Spinal cord (tissue), 10 donors: ENCODE measurements at places on chromosomes 11 and 22.
A peak's percentile ranks its signal among the peaks of the same experiment; 100 is the strongest.

- DNase-seq, result no peak
Observed at GRCh38 chr22:37647928-37648327, 8.5 kb downstream of the SH3BP1 start.

GRCh38 chr22:42236848-42237247 lies 33.6 kb downstream of the TCF20 start:
- DNase-seq, result no peak

- DNase-seq, result no peak
Observed at GRCh38 chr11:112235750-112236390, 9.6 kb downstream of the PTS start.

GRCh38 chr11:118929501-118930093 lies 3.9 kb upstream of the BCL9L start:
- peak; percentile 94 for DNase-seq

DNA sequence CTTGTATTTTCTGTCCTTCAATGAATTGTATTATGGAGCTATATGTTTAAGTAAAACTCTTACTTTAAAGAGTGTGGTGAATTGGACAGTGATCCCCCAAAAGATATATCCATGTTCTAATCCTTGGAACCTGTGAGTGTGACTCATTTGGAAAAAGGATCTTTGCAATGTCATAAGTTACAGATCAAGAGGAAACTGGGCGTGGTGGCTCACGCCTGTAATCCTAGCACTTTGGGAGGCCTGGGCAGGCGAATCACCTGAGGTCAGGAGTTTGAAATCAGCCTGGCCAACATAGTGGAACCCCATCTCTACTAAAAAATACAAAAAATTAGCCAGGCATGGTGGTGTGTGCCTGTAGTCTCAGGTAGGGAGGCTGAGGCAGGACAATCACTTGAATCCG lies 36.7 kb downstream of the ELF5 start:
- DNase-seq, result no peak

DNA sequence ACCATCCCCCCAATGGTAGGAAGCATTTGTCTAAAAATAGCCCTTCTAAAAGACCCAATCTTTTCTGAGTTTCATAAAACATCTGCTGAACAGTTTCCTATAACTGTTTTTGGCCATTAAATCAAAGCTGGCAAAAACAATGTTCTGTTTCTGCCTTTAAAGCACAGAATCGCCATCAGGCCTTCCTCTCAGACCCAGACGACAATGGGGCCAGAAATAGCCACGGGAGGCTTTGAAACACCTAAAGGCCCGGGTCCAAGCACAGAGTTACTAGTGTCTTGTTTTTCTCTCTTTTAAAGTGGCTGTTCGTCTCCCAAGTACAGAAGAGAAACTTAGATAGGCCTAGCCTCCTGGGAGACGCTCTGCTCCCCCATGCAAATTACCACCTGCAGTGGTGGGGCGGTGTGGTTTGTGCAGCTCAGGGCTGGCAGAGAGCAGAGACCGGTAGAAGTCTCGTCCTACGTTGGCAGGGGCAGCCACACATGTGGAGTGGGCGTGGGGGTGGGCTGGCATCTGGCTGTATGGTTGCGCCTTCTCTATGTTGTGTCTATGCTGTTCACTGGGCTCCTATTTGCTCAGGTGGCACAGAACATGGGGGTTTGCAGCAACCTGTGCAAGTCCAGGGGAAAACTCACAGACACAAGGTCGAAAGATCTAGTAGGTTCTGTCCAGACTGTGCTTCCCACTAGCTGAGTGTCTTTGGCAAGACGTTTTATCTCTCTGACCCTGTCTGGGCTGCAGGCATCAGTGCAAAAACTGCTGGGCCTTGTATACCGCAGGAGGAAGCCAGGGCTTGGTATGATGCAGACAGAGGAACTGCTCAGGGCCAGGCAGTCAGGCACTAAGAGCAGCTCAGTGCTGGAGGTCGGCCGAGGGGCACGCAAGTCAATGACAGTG lies 23.6 kb upstream of the ETS1 start:
- DNase-seq, result no peak

GRCh38 chr11:67376063-67376820 lies 2.8 kb upstream of the CLCF1 start:
- DNase-seq, result no peak

DNA sequence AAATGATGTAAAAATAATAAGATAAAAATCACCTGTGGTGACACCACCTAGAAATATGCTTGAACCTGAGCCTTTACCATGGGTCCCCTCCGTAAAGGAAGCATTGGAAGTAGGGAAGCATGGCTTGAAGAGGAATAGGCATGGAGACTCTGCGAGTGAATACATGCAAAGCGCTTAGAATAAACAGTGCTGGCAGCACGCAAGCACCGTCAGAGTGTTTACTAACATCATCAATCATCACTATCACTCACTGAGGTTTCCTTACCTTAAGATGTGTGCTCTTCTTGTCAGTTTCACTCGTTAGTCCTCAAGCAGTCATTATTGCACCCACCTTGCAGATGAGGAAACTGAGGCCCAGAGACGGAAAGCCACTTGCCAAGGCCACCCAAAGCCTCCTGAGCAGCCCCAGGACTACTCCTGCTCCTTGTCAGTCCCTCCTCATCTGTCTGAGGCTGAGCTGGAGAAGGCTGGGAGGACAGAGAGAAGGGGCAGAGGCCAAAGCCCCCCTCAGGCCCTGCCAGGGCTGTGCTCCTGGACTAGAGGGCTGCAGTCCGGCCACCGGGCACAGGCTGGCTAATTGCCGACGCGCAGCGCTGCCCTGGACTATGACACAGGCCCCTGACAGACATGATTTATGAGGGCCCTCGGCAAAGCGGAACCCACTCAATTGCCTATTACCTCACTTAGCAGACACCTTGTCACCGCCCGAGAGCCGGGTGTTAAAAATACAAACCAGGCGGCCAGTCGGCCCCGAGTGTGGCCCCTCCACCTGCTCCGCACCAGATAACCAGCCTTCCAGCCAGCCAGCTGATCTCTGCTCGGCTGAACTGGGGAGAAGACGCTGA lies 168.9 kb downstream of the MN1 start:
- DNase-seq, result no peak

DNA sequence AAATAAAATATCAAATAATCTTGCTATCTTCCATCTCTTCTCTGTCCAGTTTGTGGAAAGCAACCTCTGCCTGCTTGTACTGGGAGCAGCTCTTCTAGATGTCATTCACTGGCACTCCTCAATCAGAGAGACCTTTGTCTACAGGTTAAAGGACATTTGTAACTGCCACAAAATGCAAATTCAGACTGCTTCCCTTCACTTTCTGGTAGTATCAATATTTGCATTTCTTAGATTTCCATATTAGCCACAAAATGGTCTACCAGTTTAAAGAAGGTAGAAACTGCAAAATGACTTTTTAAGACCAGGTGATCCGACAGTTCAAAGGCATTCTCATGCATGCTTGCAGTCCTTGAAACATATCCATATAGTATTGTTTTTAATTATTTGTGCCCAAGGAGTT lies 51.7 kb upstream of the RCN1 start:
- no peak for DNase-seq

DNA sequence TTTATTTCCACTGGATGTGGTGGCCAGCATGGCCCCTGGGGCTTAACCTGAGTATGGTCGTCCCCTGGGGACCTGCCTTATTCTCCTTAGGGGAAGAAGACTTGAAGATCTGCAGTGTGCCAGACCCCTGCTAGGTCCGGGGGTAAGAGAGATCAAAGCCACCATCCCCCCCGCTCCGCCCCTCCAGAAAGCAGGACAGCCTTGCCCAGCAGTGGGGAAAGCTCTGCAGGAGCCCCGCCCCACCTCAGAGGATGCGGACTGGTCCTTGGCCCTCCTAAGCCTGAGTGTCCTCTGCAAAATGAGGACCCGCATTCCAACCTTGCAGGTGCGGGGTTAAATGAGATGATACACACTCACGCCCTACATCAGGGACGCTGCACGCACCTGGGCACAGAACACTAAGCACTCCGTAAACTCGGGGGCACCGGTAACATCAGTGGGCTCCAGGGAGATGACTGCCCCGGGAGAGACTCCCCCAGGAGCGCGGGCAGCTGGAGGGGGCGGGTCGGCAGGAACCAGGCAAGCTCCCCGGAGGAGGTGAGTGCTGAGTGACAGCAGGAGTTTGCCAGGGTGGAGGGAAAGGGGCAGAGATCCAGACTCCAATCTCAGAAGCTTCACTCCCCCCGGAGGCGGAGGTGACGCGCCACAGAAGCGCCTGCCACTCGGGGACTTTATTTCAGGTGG lies 564 bp upstream of the ANO1 start:
- no peak for DNase-seq

DNA sequence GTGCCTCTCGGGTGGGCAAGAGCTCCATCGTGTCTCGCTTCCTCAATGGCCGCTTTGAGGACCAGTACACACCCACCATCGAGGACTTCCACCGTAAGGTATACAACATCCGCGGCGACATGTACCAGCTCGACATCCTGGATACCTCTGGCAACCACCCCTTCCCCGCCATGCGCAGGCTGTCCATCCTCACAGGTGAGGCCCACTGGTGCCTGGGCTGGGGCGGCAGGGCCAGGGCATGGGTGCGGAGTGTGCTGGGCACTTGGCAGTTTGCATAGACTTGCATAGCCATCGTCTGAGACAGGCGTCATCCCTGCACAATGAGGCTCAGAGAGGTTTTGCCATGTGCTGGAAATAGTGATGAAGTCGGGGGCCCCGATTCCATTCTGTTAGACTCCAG lies 6.3 kb downstream of the RASD2 start:
- DNase-seq, result no peak

DNA sequence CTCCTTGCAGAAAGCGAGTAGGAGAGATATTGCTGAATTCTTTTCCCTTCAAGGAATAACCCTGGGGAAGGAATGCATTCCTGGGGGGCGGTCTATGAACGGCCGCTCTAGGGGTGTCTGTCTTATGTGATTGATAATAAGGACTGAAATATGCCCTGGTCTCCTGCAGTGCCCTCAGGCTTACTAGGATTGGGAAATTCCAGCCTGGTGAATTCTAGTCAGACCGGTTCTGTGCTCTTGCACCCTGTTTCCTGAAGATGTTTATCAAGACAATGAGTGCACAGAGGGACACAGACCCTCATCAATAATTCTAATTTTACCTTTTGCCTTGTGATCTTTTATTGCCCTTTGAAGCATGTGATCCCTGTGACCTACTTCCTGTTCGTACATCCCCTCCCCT lies 140.7 kb downstream of the LUZP2 start:
- no peak for DNase-seq

GRCh38 chr11:120805960-120806555 lies 217.8 kb upstream of the TBCEL start:
- DNase-seq, result no peak

- DNase-seq, result peak; percentile 87
Observed at GRCh38 chr22:21938071-21938822, 14.4 kb downstream of the PPM1F start.

DNA sequence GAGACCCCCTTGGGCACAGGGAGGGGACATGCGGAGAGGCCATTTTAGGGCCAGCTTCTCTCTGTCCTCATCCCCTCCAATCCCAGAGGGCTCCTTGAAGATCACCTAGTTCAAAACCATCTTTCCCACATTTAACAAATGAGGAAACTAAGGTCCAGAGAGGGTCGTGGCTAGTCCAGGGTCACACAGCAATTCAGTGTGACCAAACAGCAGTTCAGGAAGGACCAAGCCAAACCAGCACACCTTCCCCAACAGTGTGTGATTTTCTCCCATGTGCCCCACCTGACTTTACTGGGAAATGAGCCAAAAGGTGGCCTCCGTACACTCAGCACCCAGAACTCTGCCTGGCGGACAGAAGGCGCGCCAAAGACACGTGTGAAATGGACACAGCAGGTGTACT lies 51.3 kb downstream of the CACNA1I start:
- no peak for DNase-seq

GRCh38 chr11:117279711-117280376 lies 11.3 kb upstream of the BACE1-AS start:
- DNase-seq, result no peak

DNA sequence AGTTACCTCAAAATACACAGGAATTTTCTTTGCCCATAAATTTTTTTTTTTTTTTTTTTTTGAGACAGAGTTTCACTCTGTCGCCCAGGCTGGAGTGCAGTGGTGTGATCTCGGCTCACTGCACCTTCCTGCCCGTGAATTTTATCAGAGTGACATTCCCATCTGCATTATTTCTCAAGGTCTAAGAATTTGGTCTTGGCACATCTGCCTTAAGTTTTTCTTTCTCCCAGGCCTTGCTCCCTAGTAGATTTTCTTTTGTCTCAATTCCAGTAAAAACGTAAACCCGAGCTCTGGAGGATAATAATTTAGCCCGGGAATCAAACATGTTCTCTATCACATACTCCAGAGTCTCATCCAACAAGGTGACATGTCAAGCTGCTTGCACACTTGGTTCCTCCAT lies 12.4 kb downstream of the TRIM6 start:
- no peak for DNase-seq

DNA sequence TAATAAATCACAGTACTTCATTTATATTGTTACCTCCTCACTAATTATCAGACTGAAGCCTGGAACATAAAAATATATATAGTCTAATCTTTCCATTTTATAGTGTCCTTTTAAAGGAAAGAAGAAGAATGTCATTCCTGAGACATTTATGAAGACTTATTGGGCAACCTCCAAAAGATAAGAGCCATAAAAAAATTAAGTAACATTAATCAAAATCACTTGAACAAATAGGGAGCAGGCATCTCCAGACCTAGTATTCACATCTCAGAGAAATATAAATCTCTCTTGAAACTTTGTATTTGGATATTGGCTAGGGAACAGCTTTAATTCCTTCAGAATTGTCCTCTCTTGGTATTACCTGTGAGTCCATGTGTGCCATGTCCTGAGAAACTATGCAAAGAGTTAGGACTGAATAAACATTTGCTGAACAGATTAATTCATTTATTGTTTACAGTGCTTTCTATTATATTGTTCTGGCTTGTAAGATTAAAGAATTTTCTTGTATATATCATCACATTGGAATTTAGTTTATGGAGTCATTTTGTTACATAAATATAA lies 530.5 kb upstream of the LRRC4C start:
- DNase-seq, result no peak

GRCh38 chr11:28702450-28702790 lies 594.2 kb downstream of the METTL15 start:
- no peak for DNase-seq
